NCI-H2081 treated with DMSO at 0.1 percent for 48 hours (cell line): ENCODE measurements at places on chromosomes 11 and 22.

DNA sequence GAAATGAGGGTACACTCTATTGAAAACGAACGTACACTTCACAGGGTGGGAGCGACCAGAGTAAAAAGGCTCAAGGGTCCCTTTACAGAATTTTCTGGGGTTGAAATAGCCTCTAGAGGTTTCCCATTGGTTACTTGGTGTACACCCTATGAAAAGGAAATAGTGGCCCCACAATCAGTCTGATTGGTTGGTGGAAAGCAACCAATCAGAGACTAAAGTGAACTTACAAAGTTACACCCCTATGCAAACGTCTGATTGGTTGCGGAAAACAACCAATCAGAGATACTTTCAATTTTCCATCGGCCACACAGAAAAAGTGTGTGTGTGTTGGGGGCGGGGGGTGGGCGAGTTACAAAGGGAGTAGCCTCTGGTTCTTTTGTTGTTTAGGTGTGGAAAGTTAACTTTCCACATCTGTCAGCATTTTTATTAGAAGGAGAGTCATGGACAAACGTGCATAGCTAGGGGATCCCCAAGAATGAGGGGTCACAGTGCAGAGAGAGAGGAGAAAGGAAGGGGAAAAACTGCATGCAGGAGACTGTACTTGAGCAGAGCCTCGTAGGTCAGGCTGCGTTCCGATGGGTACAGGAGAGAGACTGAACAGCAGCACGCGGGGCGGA, 1152.1 kb downstream of the TBC1D22A start:
- no peak for DNase-seq

- DNase-seq = no peak
These were observed 11.2 kb upstream of the BIRC3 start for GRCh38 chr11:102306048-102306597.

DNA sequence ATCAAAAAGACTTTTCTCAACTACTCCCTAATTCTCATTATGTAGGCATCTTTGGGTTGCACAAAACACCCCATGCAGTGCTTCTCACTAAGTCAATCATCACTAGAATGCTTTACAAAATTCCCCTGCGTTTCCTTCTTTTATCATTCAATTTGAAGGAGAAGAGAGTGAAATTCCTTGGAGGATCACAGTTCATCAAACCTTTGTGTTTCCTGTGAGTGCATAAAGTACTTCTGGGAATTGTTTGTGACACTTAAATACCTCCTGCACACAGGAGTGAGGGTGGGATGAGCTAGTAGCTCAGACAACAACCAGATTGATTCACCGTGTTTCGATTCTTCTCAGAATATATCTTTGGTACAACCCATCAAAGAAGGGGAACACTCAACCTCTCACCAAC, 3.7 kb upstream of the OR5AR1 start:
- no peak for DNase-seq

DNA sequence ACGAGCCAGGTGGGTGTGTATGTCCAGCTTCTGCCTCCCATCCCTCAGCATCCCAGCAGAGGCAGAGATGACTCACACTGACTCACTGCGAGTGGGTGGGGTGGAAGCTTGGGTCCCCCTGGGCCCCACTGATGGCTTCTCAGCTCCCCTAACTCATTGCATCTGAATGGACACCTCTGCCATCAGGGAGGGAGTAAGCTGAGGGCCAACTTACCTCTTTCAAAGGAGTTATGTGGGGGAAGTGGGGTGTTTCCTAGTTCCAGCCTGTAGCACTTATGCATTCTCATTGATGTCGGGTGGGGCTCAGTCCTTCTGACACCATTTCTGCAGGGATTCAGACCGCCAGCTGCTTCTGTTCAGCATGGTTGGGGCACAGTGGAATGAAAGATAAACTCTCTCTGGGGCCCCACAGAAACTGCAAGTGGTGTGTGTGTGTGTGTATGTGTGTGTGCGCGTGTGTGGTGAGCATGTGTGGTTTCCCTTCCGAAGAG, 1425.8 kb downstream of the TBC1D22A start:
- DNase-seq = no peak

GRCh38 chr11:29507376-29507775, 509.5 kb downstream of the KCNA4 start:
- DNase-seq = no peak

DNA sequence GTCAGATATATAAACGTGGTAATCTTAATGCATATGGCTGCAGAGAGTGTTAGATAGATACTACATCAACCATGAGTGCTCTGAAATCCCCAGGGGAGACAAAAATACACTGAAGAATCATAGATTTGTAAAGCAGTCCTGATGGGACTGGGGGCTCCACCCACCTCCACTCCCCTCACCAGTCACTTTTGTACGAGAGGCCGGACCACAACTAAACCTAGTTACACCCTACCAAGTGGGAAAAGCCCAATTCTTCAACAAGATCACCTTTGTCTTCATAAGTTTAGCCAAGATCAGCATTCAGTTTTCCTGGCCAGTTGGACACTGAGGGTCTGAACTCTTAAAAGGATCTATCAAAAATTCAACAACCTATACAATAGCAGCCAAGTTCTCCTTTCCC, 1.5 kb downstream of the SF1 start:
- no peak for DNase-seq

- no peak for DNase-seq
These were observed 10.6 kb downstream of the STT3A start for GRCh38 chr11:125603207-125603606.

DNA sequence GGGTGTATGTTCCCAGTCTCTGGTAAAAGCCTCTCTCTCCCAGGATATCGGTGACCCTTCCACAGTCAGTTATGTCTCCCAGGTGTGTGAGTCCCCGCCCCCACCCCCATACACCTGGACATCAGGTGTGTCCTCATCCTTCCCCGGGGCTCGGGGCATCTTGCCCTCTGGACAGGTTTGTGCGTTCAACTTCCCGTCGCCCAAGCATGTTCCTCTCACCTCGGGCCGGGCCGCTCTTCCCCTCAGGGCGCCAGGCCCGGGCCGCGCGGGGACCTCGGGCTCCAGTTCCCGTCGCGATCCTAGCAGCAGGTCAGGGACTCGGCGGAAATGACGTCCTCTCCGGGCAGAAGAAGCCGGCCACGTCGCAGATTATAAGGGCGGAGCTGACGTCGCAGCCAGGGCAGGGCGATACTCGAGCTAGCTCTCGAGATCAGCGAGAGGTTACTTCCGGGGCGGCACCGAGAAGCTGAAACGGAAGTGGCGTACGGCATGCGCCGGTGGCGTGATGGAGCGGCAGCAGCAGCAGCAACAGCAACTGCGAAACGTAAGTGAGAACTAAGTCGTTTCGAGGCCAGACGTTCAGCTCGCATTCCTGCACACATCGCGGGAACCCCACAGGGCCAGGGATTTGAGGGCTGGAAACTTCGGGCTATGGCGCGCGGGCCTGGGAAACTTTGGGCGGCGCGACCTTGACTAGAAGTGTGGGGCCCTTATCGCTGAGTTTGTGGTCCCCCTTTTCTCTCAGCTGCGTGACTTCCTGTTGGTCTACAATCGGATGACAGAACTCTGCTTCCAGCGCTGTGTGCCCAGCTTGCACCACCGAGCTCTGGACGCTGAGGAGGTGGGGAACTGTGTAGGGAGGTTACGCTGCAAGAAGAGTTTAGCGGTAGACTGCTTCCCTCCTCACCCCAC, at the start of the genes ARFIP2 and TIMM10B:
TSS of gene ARFIP2 (minus strand) at position 320 of the 912 bp plus-strand sequence. CDS start 910 bp downstream, outside the sequence.
TSS of gene TIMM10B (plus strand) at position 490 of the 912 bp plus-strand sequence. CDS start at position 506, 16 bp downstream.
- peak; percentile 84 for DNase-seq

GRCh38 chr11:44301564-44302271, 8.2 kb downstream of the ALX4 start:
- no peak for DNase-seq

DNA sequence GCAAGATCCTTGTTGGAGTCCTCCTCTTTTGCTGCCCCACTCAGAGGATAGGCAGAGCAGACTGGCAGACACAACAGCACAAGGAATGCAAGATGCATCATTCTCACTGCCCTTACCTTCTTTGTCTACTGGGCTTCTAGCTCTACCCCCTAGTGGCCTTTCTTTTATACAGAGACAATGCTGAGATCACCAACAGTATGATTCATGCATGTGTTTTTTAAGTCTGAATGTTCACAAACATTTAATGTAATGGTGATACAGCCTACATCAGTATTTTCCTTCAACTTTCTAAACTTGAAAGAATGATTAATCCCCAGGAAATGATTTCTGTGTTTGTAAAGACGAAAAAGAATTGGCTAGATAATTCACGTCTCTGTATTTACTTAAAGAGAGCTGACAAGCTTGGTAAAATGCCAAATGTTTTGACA, at the start of gene MMP10:
TSS of gene MMP10 (minus strand) at position 138 of the 428 bp plus-strand sequence. CDS start at position 101, 37 bp downstream.
- peak; percentile 74 for DNase-seq

DNA sequence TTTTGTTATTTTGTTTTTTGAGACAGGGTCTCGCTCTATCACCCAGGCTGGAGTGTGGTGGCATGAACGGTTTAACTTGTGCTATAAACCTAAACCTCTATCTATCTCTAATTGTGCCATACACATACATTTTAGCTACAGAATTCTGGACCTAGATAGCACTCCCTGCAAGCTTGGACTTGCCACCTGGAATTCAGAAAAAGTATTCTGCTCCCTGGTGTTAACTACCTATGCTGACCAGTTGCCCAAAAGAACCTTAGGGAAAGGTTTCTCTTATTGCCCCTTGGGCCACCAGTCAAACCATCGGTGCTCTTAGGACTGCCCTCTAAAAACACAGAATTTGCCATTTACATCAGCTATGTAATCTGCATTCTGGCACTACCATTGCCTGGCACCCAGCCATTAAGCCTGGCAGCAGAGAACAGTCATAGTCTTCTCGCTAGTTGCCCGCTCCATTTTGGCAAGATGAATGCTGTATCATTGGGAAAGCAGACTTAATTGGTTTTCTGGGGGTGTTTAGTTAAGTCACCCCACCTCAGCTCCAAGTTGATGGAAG, 55.3 kb downstream of the ETS1 start:
- DNase-seq = no peak

- DNase-seq = no peak
These were observed 489.4 kb downstream of the KCNA4 start for GRCh38 chr11:29527391-29527936.

DNA sequence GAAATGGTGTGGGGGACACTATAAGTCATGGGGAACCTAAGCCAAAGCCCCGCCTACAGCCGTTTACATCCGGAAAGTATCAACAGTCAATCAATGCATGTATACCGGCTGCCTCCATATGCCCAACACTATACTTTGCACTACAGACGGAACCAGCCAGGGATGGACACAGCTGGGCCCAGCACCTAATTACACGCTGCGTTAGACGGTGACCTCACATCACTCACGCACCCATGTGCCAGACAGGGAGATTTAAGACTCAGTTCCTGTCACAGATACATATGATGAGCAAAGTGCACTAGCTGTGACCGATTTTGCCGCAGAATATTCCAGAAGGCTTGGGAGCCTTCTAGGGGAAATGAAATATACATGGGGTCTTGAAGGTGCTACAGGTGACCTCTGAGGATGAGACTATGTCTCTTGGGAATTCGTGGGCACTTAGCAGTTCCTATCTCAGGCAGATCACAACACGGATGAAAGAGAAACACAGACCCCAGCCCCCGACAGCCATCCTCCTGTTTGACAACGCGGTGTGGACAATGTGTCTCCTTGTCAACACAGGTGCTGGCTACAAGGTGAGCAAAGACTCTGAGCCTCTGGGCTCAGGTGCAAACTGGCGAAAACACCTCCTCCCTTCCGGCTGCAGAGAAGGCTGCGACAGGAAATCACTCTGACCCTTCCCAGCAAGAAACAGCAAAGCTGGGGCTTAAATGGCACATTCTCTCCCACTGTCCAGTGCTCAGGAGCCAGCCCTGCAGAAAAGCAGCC, 8.0 kb downstream of the AHNAK start:
- DNase-seq = no peak

DNA sequence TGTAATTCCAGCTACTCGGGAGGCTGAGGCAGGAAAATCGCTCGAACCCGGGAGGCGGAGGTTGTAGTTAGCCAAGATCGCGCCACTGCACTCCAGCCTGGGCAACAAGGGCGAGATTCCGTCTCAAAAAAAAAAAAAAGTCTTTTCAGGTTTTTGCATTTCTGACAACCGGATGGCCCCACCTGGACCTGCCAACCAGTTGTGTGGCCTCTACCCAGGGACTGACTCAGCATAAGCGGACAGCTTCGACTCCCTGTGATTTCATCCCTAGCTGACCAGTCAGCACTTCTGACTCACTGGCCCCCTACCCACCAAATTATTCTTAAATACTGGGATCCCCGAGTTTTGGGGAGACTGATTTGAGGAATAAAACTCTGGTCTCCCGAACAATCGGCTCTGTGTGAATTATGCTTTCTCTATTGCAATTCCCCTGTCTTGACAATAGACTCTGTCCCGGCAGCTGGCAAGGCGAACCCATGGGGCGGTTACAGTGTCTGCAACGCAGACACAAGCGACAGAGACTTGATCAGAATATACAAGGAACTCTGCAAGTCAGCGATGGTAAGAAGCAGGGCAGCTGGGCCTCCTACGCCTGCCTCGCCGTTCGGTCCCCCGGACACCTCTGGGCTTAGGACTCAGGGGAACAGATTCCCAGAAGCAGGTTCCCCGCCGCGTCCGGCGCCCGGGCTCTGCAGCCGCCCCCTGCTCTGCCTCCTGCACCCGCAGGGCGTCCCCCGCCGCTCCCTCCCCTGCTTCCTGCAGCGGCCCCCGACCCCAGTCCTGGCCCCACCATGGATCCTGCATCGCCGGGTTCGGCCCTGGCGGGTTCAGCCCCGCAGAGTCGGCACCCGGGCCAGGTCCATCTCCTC, 741 bp upstream of the TALDO1 start:
- DNase-seq = no peak

- no peak for DNase-seq
These were observed 263.6 kb downstream of the KIRREL3 start for GRCh38 chr11:126736682-126737572.

DNA sequence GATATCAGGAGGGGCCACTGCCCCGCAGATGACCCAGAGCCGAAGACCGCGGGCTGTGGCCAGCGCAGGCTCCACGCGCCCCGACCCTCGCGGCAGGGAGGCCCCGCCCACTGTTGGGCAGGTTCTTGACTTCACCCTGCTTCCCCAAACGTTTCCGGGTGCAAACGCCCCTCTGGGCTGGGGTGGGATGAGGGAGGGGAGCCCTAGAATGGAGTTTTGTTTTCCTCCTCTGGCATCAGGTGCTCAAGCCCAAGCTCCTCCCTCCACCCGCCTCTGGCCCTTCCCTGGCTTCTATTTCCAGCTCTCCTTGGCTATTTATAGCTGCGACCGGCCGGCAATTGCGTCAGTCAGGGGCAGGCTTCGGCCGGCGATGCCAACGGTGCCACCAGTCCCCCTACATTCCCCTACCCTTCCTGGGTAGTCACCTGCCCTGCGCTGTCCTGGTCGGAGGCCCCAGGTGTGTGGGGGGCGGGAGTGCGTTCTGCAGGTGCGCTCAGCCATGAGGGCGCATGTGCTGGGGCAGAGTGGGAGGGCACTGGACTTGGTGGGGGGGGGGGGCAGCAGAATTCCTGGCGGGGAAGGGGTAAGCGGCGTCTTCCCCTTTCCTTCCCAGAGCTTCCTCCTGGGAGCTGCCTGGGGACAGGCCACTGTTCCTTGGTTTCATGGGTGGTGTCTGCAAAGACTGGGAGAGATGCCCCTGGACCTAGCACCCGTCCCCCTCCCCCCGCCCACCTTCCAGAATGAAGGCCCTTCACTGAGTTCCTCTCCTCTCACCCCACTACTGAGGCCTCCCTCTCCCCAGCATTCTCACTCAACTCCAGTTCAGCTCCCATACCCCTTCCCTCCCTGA, 23.6 kb downstream of the DUSP8 start:
- DNase-seq = no peak

GRCh38 chr11:74169738-74170458, 904 bp downstream of the C2CD3 start:
- DNase-seq = no peak

- DNase-seq = no peak
These were observed 7.5 kb downstream of the PGM2L1 start for GRCh38 chr11:74390697-74391096.
